ENCODE measurements at places on chromosomes 2 and 18.

DNA sequence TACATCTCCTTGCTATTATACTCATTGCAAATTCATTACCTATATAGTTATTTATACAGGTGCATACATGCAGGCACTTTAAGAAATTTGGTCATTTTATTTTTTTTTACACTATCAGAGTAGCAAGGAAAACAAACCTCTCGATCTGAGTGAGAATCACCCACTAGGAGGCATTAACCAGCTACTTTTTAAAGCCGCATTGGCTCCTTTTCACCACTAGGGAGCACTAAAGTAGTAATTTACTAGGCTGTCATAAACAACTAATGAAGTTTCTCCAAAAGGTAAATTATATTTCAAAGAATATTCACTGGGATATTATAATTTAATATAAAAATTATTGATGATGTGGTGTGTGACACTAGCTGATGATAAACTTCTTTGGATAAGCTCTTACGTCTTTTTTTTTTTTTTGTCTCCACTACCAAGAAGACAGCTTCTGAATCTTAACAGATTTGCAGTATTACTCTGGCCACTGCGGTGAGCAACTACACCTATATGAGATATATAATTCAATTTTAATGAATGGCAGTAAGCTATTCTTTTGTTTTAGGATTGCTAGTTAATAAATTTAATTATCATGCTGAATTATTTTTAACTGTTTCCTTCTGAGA, 101.9 kb downstream of the NOL4 start:
- DNase-seq = no peak

- no peak for DNase-seq
Measured at GRCh38 chr2:111028720-111029119, 92.0 kb upstream of the BCL2L11 start.

DNA sequence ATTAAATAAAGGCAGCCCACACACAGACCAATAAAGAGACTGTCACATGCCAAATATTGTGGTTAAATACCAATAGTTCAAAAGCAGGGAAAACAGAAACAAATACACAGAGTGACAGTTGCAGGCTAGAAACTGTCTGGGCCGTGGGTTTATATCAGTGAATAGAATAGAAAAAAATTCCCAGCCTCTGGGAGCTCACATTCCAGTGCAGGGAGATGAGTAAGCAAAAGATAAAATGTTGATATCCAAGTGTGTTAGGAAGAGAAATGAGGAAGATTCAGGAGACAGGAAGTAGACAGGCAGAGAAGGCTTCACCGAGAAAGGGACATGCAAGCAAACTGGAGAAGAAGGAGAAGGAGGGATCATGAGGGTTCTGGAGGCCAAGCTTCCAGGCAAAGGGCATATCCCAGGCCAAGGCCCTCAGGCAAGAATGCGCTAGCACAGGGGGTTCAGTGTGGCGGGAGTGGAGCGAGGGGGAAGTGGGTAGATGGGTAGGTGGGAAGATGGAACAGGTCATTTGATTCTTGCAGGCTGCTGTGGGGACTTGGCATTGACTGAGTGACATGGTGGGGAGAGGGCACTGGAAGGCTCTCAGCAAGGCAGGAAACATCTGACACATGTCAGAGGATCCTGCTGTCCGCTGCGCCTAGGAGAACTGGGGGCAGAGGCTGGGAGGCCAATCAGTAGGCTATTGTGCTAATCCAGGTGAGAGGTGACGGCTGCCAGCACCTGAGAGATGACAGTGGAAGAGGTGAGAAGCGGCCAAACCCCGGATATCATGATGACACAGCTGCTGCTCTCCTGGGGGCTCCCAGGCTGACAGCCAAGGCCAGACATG, 89.2 kb downstream of the ZBTB7C start:
- no peak for DNase-seq

- peak; percentile 21 for DNase-seq
Measured at GRCh38 chr2:209977386-209978239, 24.8 kb upstream of the RPE start.

- DNase-seq = no peak
Measured at GRCh38 chr2:53417385-53417784, 350.2 kb upstream of the CHAC2 start.

DNA sequence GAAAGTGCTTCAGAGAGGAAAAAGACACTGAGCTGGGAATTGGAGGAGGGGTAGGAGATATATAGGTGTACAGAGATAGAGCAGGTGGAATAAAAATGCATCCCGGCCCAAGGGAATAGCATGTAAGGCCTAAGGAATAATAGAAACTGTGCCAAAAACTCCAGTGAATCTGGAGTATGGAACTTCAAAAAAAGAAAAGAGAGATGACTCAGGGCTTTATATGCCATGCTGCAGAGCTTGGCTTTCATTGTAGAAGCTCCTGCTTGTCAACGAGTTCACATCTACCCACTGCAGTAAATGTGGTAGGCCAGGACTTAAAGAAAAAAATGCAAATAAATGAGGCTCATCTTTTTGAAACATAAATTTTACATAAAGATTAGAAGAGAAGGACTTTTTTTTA, 131.8 kb downstream of the MREG start:
- no peak for DNase-seq

GRCh38 chr2:88099798-88100488, 27.9 kb downstream of the FABP1 start:
- DNase-seq = no peak

DNA sequence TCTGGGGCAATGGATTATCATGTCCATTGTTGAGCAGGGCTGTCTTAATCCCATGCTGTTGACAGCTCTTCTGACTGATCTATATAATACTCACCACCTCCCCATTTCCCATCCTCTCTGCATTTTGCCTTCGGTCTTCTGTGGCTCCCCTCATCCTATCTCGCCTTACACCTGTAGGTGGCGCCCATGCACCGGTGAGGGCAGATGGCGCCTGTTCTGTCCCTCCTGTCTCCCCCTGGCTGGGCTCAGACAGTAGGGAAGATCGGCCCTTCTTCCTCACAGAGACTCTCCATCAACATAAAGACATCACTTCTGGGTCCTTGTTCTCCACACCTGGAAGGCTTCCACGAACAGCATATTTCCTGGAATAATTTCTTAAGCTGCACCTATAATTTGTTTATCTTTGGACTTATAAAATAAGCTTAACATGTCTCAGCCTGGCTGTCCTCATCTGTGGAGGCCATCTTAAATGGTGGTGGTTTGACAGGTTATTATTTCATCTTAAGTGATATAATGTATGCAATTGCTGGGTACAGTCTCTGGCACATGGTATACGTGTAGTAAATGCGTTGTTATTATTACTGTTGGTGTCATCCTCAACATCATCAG, 10.9 kb upstream of the CDH20 start:
- DNase-seq = peak; percentile 63

- no peak for DNase-seq
Measured at GRCh38 chr2:25078170-25079049, 36.5 kb downstream of the EFR3B start.

DNA sequence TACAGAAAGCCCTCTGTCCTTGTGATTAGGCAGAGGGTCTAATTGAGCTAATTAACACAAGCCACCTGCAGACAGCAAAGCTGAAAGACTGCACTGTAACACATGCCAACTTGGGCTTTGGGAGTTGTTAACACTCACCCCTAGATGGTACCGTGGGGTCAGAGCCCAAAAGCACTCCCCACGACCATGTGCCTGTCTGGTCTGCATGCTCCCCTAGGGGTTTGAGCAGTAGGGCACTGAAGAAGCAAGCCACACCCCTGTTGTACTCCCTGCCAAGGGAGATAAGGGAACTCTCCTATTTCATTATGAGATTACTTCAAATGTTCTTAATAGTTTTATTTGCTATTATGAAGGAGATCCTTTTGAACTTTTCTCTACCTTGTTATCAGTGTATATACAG, 560.1 kb upstream of the FSHR start:
- DNase-seq = no peak

DNA sequence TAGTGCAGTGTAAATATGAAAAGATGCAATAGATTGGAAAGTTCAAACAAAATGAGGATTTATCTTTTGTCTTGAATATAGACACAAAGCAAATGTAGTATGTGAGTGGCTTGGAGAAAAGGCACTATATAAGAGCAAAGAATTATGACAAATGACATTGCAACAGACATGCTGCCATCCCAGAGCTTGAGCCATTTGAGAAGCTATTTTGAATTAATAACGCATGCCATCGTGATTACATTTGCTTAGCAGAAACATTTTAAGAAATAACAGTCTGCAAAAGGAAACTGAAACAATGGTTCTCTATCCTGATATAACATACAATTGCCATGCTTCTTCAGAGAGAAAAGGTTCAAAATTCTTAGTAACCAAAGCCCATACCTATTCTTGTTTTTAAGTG, 677.1 kb downstream of the ZEB2 start:
- no peak for DNase-seq

DNA sequence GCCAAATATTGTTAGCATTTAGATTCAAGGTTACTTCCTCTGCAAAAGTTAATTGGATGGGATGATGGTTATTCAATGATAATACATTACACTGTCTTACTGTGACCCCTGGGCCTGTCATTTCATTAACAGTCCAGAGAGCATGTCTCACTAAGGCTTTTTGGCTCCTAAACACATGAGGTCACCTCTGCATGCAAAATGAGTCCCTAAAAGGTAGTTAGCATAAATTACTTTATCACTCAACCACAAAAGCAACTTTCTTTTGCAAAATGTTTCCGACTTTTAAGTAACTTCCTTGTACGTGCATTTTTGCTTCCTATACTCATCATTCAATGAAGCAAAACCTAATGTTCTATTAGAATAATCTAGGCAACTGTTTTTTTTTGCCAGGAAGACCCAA, 16.8 kb upstream of the AGFG1 start:
- DNase-seq = no peak

DNA sequence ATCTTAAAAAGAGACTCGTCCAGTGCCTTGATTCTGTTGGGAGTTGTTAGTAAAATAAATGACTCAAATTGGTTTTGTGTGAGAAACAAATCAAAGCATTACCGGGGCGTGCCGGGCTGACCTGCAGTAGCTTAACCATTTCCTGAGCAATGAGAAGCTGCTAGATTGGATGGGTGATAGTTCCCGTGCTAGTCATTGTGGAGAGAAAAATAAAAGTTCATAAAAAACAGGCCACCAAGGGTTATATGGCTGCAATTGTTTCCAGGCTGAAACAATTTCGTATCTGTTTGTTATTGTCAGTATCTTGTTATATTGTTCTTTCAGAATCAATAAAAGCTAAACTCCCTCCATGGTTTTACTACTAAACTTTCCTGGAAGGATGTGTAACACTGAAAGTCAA, 314.4 kb downstream of the MTX2 start:
- DNase-seq = no peak

- DNase-seq = no peak
Measured at GRCh38 chr18:75879196-75879595, 451.7 kb upstream of the SMIM21 start.

GRCh38 chr2:229173825-229174359, 97.2 kb downstream of the PID1 start:
- DNase-seq = no peak

- no peak for DNase-seq
Measured at GRCh38 chr2:1664076-1664605, 80.2 kb downstream of the PXDN start.

- DNase-seq = no peak
Measured at GRCh38 chr2:78682781-78683180, 342.7 kb upstream of the REG3G start.

GRCh38 chr2:16023506-16024360, 83.4 kb downstream of the MYCN start:
- DNase-seq = no peak

GRCh38 chr2:66014450-66014849, 420.5 kb upstream of the MEIS1 start:
- no peak for DNase-seq

- DNase-seq = no peak
Measured at GRCh38 chr2:219438453-219438852, 3.8 kb downstream of the SPEG start.

GRCh38 chr2:212537726-212538304, 787 bp downstream of the ERBB4 start:
- no peak for DNase-seq

GRCh38 chr2:69306822-69307578, 80.0 kb downstream of the GFPT1 start:
- DNase-seq = peak; percentile 85

GRCh38 chr2:33178209-33178608, 231.5 kb downstream of the LTBP1 start:
- no peak for DNase-seq

GRCh38 chr18:6607343-6607742, 122.2 kb upstream of the ARHGAP28 start:
- no peak for DNase-seq

DNA sequence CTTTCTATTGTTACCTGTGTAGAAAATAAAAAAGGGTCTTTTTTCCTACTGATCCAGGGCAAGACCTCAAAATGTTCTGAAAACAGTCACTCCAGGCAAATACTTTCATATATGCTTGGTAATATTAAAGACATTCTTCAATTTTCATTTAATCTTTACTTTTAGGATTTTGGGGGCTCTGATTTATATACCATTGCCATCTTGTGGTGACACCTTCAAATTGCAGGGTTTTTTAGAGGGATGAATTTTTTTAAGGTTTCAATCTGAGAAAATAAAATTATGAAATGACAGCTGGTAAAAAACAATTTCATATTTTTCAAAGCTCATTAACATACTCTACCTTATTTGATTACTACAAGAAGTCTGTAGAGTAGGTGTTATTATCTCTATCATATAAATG, 26.8 kb downstream of the MAPK4 start:
- DNase-seq = no peak

DNA sequence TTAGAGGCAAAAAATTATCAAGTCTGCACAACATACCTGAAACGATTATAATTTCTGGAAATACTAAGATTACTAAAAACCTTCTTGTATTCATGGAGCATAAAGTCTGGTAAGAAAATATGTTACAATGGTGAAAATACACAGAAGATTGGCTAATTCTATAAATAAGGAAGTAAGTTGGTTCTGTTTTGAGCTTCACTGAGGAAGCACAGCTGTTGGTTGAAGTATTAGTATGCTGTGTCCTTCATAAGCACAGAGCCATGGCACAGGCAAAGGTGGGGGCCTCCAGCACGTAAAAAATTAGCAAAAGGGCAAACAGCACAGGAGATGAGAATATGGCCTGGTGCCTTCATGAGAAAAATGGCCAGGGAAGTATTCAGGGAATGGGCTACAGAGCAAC, 40.4 kb upstream of the ANKRD62 start:
- DNase-seq = no peak

DNA sequence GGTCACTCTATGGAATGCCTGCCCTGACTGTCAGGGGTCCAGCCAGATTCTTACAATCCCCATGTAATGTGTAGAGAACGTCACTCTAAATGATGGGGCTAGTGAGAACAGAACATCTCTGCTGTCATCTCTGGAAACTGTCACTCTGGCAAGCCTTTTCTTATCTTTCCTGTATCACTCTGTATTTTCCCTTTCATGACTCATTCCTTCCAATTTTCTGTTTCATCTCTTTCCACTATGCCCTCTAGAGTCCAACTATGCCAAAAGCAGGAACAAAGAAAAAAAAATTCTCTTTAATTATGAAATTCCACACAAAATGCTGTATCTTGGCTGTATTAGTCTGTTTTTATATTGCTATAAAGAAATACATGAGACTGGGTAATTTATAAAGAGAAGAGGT, 608.8 kb downstream of the ADCYAP1 start:
- DNase-seq = no peak

Measured in D721Med (cell line).